ENCODE measurements at places on chromosomes 1 and 21.
A peak's percentile ranks its signal among the peaks of the same experiment; 100 is the strongest.

- peak; percentile 87 for DNase-seq
Measured at GRCh38 chr1:164748253-164748899, 189.4 kb downstream of the PBX1 start.

- DNase-seq: no peak
Measured at GRCh38 chr21:15383588-15383987, 318.8 kb upstream of the NRIP1 start.

DNA sequence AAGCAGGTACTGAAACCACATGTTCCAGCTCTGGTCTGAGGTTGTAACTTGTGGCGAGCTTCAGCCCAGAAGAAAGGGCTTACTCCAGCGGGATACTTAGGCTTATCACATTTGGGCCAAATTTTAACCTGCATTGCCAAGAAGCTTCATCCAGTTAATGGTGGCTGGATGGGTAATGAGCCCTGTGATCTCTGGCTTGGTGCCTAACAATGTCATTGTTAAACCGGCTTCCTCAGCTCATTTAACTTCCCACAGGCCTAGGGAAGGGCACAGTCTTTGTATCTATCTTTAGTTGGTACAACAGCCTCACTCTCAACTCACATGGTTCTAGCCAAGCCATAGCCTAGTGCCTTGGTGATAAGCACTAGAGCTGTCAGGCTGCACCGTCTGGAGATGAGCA lies 43.6 kb upstream of the CCDC190 start:
- DNase-seq: no peak

- no peak for DNase-seq
Measured at GRCh38 chr1:1157914-1158710, 15.6 kb upstream of the TTLL10 start.

- DNase-seq: no peak
Measured at GRCh38 chr1:246629030-246629429, 62.8 kb downstream of the CNST start.

DNA sequence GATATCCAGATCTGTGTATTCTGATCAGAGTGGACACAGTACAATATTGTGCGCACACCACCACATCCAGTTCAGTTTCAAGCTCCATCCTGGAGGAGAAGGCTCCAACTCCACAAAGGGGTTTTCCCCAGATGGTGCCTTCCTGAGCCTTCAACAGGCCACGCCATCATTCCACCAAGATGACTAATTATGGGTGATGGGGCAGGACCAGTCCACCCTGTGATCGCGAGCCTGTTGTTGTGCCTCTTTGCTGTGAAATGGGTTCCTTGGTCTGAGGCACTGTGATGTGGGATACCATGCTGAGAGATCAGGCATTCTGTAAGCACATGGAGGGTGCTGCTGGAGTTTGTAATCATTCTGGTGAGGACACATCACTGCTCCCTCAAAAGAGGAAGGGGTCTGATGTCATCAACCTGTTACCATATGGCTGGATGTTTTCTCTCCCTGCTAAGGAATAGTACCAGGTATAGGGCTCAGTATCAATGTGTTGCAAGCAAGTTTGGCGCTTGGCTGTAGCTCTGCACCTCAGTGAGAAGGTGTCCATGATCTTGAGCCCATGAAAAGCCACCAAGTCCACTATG lies 6.7 kb upstream of the SH2D2A start:
- DNase-seq: no peak

DNA sequence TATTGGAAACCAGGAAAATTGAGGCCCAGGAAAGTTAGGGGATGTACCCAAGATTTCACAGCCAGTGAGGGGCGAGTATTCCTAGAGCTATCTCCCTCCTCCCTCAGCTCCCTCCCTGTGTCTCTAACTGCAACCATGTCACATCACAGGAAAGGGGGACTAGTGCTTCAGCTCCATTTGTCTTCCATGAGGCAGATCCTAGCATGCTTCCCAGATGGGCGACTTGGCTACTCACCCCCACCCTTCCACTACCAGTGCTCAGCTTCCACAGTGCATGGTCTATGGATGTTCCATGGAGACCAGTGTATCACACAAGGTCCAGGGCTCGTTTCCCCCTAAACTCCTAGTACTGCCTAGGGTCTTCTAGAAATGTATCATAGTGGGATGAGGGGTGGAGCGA lies 4.6 kb upstream of the SPRR4 start:
- no peak for DNase-seq

DNA sequence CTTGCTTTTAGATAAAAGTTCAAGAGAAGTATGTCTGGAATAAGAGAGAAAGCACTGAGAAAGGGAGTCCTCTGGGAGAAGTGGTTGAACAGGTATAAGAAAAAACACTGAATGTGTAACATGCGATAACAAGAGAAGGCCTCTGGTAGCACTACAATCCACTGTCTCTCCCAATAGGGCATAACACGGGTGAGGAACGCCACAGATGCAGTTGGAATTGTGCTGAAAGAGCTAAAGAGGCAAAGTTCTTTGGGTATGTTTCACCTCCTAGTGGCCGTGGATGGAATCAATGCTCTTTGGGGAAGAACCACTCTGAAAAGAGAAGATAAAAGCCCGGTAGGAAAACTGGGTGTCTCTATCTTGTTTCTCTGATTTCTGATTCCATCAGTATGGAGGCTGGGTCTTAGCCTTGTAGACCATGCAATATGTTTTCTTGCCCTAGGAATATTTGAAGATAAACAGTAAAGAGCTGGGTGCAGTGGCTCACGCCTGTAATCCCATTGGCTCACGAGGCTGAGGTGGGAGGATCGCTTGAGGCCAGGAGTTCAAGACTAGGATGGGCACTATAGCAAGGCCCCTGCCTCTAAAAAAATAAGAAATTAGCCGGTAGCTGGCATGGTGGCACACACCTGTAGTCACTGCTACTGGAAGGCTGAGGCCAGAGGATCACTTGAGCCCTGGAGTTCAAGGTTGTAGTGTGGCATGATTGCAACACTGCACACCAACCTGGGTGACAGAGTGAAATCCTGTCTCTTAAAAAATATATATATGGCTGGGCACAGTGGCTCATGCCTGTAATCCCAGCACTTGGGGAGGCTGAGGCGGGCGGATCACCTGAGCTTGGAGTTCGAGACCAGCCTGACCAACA lies 40.4 kb downstream of the DAP3 start:
- peak; percentile 12 for DNase-seq

DNA sequence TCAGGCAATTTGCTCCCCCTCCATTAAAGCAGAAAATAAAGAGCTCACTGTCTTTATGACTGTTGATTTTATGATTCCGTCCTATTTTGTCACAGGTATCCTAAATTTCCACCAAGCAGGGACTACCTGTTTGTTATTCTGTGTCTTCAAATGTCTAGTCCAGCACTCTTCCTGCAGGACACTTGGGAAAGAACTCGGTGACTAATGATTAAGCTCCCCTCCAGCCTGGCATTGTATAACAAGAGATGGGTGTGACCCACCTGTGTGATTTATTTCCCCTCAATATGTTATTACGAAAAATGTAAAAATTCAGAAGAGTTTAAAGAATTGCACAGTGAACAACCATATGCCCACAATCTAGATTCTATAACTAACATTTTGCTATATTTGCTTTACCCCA lies 42.9 kb upstream of the LRRN2 start:
- no peak for DNase-seq

DNA sequence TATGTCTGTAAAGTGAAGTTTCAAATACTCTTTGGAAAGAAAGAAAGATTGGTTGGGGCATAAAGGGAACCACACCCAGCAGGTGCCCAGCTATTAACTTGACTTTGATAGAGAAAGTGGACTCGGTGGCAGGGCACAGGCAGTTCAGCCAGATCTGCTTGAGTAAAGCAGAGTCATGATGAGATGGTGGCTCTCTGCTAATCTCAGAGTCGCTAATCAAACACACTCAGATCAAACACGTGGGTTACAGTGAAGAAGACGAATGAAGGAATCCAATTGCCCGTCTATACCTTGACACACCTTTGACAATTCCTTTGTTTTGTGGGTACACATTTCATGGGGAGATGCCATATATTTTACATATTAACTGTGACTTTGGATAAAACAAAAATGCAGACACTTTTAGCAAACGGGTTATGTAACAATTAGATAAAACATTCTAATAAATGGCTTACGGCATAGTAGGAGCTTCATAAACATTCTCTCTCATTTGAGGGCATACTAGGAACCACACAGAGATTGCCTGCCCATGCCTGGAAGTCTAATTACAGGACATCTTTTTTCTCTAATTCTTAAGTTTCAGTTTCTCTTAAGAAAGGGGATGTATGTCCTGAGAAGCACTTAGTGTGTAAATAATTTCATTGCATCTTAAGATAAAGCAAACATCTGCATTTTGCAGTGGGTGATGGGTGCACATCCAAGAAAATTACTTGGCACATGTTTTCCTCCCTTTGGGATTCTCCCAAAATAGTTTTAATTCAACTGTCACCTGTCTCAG lies 7.2 kb downstream of the CBR1 start:
- no peak for DNase-seq

- no peak for DNase-seq
Measured at GRCh38 chr1:916173-917075, 7.3 kb upstream of the SAMD11 start.

- DNase-seq: no peak
Measured at GRCh38 chr1:225209153-225209552, 218.7 kb downstream of the LBR start.

DNA sequence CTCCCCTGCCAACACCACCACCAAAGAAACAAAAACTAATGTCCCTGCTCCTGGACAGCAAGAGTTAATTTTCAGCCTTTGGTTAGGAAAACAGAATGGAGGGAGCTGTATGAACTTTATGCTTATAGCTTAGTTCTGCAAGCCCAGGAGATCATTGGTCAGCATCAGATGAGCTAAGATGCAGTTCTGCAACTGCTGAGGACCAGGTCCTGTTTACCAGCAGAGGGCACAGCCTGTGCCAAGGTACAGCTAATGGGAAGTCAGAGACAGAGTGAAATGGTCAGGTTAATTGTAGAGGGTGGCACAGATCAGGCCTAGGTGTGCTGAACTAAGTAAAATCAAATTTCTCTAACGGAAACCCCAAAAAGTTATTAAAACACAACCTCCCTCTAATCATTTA lies 161.3 kb downstream of the ROR1 start:
- DNase-seq: no peak

GRCh38 chr1:151314137-151314875 lies 12.9 kb downstream of the PI4KB start:
- peak; percentile 53 for DNase-seq

GRCh38 chr21:37098751-37099150 lies 25.7 kb downstream of the TTC3 start:
- DNase-seq: peak; percentile 16
